ENCODE measurements at places on chromosomes 1 and 21.

DNA sequence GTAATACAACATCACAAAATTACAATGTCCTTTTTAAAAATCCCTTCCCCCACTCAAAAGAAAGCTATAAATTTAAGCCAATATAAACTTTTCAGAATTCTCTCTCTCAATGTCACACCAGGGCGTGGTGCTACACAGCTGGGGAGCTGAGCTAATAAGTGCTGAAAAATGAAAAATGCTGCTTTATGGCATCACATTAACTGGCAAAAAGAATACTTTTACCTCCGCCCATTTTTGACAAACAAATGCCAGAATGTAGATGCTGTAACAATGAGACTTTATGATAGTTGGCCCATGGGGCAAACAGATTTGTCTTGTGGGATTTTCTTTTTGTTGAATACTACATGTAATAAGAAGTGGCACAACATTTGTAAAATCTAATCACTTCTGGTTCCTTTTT is 12.7 kb upstream of the LYPLAL1 start:
- no peak for DNase-seq

GRCh38 chr1:51729824-51730301 is 113.0 kb downstream of the OSBPL9 start:
- no peak for DNase-seq

DNA sequence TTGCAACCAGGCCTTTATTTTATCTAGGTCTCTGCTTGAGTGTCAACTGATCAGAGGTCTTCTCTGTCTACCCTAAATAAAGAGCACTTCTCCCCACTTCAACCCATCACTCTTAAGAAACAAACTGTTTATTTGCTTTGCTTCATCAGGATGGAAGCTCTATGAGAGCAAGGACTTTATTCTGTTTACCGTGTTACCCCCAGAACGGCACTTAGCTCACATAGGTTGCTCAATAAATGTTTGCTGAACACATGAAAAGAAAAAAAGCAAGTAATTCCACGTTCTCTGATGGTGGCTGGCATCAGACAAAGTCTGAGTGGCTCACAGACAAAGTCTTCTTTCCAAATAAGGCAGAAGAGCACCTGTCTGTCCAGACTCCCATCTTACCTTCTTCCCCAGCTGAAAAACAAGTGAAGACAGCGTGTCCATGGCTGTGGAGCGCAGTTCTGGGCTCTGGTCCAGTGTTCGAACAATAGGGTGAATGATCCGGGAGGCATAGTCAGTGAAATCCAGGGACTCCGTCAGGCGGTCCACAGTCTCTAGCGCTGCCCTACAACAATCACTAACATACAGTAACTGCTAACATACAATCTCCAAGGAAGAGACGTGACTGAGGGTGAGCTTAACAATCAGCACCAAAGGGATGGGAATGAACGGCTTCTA is 22.9 kb downstream of the ANGPTL7 start:
- DNase-seq, result no peak

DNA sequence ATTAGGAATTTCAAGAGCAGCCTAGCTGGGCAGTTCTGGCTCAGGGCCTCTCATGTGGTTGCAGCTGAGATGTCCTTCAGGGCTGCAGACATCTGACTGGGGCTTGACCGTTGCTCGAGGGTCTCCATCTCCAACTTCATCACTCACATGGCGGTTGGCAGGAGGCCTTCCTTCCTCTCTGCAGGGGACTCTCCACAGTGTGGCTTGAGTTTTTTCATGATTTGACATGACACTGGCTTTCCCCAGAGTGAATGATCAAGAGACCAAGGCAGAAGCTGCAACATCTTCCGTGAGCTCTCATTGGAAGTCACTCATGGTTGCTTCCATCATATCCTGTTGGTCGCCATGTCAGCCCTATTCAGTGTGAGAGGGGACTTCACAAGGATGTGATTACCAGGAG is 74.6 kb downstream of the RUNX3 start:
- no peak for DNase-seq

- peak; percentile 66 for DNase-seq
These were observed 1.1 kb downstream of the EEIG2 start for GRCh38 chr1:108560874-108561459.

DNA sequence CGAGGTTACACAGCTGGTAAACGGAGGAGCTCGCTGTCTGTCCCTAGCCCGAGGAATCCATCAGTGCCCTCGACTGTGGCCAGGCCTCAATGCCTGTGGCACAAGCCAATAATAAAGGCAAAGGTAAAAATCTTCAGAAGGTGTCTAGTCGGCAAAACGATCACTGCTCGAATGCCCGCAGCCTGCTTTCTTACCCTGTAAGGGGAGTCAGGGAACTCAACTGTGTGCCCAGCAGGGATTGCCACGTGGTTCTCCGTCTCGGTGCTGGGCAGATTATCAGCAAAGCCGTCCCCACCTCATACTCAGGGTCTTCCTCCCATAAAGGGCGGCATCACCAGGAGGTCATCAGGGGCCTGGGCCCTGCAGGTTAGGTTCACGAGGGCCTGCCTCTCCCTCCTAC is 103.4 kb downstream of the PAX7 start:
- no peak for DNase-seq

- DNase-seq, result no peak
These were observed 6.2 kb downstream of the RNPEP start for GRCh38 chr1:201988601-201989000.

Data from fibroblast of lung (primary cell).